ENCODE measurements at places on chromosomes 7 and 10. TPM values are rescaled to one million over a fixed set of nuclear protein-coding genes. Genes with fewer than 3 reads are reported as not detected.
A peak's percentile ranks its signal among the peaks of the same experiment; 100 is the strongest.

ELN gene
- total RNA-seq, result not detected

UCMA gene
- not detected for total RNA-seq

ZNF316 gene
- 17.4 TPM for total RNA-seq

DNA sequence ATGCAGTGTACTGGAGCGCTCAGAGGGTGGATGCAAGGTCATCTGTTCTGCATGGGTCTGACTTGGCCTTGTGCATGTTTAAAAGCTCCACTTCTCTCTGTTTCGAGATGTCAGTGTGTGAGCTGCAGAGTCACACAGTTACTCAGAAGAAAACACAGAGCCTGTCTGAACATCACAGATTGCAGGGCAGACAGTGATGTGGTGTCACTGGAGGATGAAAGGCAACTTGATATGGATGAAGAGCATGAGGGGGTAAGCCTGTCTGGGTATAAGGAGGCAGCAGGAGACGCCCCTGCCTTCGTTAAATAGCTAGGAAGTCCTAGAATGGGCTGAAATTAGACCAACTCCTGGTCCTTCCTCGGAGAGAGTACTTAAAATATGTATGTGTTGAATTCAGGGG, 67.5 kb upstream of the LRRC18 start:
- no peak for DNase-seq

DNA sequence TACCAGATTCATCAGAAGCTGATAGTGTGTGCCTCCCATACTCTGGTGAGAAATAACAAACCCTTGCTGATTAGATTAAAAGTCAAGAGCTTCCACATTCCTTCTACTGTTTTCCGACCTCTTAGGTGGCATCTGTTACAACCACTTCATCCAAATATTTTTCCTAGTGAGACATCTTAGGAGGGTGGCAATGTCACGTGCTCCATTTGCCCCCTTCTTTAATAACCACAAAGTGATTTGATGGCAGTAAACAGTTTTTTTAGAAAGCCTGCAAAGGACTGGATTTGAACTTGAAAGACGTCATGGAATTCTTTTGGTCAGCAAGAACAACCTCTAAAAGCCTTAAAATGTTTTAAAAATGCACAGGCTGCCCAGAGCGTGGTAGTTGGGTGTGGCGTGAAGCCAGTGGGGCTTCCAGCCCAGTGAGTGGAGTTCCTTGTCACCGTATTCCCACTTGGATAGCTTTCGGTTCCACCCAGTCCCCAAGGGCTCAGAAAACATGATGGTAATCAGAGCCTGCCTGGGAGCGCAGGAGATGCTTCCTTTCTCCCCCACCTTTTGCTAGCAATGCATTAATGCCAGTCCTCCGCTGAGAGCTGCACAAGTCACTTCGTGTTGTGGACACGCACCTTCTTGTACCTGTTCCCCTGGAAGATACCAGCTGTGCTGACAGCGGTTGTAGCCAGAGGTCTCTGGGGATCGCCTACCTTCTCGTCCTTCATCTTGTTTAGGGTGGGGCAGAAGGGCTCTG, 256.4 kb downstream of the KIAA1217 start:
- DNase-seq, result peak; percentile 47

GRCh38 chr10:94320285-94320914, 42.3 kb downstream of the NOC3L start:
- DNase-seq, result peak; percentile 56

DNA sequence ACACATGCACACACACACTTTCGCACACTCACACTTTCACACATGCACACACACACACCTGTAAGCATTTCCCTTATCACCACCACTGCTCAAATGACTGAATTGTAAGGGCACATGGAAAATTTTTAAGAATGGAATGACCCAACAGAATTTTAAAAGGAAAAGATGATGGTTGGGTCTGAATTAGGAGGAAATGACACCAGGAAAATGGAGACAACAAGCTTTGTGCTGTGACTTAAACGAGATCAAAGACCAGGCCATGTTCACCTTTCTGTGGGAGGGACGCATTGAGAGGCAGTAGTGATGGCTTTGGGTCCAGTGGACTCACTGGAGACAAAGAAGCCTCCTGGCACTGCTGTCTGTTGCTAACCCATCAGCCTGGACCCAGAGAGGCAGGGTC, 16.7 kb upstream of the C10orf71 start:
- no peak for DNase-seq

DNA sequence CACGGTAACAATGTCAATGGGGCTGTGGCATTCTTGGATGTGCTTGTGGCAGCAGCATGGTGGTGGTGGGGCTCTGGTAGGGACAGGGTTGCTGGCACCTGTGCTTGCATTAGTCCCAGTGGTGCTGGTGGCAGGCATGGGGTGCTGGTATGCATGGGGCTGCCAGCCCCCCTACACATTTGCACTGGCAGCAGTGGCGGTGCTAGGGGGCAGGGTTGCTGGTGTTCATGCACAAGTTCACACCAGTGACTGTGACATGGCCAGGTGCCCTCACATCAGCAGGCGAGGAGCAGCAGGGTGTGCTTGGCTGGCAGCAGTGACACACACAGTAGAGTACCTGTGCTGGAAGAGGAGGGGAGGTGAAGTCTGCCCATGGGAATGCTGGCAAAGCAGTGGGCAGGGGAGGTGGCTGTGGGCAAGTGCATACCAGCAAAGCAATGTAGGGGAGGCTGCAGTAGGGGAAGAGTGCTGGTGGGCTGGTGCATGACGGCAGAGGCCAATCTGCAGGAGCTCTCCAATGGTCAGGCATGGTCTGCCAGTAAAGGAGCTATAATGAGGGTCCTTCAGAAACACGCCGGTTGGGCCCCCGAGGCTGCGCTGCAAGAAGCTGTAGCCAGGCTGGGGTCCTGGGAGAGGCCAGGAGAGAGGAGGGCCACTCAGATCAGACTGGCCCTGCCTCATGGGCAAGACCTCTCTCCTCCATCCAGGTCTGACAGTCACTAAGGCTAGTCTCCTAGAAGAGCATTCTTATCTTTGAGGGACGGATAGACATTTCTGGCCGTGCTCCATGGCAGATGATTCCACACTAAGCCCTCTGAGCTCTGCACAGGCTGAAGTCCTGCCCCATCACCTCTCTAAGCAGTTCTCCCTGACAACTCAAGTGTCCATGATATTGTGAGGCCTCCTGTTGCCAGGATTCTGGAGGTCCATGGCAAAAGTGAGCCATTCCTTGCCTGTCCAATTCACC, 406.4 kb downstream of the SEMA3D start:
- no peak for DNase-seq

DNA sequence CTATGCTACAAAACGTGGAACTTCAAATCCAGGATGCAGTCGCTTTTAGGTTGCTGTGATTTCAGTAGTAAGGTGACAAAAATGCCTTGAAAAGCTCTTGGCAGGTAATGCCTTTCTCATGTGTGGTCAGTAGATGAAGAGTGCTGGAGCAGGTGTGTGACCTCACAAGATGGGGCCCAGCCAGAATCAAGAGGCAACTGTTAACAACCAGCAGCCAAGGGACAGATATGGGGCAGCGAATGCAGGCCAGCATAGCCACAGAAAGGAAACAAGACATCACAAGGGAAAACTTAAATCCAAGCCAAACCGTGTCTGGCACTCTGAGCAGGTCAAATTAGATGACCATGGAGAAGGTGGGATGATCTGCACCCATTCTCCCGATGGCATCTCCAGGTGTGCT, 12.3 kb downstream of the HUS1 start:
- no peak for DNase-seq

- no peak for DNase-seq
Observed at GRCh38 chr7:26250239-26250638, 41.4 kb upstream of the SNX10 start.

- no peak for DNase-seq
Observed at GRCh38 chr10:88840881-88841280, 10.8 kb downstream of the ANKRD22 start.

GRCh38 chr7:7562736-7563135, 3.9 kb upstream of the MIOS start:
- DNase-seq, result no peak

DNA sequence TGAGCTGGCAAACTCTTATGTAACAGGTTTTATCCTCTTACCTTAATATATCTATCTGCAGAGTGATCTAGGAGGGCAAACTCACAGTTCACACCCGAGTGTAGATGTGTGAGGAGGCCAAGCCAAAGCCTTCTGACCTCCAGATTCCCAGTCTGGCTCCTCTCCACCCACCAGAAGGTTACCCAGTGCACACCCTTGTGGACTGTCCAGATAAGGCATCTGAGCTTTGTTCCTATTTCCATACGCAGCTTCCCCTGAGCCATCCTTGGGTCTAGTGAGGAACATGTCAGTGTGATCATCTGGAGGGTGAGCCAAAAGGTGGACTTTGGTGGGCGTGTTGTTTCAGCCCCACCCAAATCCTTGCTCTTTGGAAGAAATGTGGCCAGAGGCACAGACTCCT, 203.0 kb upstream of the MEOX2 start:
- DNase-seq, result peak; percentile 33

GRCh38 chr7:142774826-142775225, 4.1 kb downstream of the PRSS2 start:
- DNase-seq, result peak; percentile 27

GRCh38 chr7:91089382-91089963, 174.8 kb upstream of the FZD1 start:
- peak; percentile 35 for DNase-seq

DNA sequence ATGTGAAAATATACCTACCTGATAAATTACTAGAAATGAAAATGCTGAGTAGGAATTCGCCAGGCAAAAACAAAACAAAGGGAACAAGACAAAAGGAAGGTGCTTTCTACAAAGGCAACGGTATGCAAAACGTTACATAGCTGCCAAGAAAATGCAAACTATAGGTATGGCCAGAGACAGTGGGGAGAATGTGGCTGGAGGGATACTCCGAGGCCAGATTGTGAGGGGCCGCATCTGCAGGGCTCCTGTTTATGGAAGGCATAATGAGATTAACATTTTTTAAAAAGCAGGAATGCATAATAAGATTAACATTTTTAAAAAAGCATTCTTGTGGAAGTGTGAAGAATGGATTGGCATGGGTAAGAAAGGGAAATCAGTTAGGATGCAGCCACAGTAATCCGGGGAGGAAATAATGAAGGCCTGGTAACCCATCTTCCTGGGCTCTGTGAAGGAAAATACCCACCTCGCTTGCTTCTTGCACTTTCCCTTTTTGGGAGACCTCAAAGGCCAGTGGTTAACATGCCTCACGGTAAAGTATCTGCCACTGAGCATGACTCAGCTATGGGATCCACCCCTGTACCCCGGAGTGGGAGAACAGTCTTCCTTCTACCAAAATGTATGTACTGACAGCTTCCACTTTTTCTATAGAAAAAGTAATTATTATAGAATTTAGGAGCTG, 145.8 kb upstream of the LRRN3 start:
- DNase-seq, result no peak

GRCh38 chr7:41339913-41340676, 362.8 kb downstream of the INHBA start:
- no peak for DNase-seq

DNA sequence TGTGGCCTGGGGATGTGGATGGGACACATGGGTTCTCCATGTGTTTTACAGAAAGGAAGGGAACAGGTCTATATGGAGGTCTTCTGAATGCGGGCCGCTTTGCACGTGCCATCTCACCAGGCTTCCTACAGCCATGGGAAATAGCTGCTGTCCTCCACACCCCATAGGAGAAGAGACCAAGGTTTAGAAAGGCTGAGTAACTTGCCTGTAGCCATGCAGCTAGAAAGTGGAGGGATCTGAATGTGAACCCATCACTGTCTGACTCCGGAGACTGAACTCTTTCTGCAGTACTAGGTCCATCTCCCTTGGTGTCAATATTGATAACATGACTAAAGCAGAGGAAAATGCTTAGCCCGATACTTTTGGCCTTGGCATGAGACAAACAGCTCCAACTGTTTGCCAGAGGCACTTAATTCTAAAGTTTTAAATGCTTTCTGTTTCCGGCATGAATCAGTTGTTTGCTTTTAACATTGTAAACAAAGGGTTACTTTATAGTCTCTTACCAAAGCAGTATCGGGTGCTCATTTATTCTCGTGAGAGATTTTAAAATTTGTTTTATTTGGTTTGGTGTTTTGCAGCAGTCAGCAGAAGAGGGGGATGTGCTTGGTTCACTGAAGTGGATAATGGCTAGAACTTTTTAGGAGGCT, 64.8 kb upstream of the LOXL4 start:
- no peak for DNase-seq

- DNase-seq, result no peak
Observed at GRCh38 chr7:112866424-112866823, 76.2 kb upstream of the TMEM168 start.

- DNase-seq, result peak; percentile 44
Observed at GRCh38 chr7:7321681-7322080, 139.3 kb downstream of the C1GALT1 start.

DNA sequence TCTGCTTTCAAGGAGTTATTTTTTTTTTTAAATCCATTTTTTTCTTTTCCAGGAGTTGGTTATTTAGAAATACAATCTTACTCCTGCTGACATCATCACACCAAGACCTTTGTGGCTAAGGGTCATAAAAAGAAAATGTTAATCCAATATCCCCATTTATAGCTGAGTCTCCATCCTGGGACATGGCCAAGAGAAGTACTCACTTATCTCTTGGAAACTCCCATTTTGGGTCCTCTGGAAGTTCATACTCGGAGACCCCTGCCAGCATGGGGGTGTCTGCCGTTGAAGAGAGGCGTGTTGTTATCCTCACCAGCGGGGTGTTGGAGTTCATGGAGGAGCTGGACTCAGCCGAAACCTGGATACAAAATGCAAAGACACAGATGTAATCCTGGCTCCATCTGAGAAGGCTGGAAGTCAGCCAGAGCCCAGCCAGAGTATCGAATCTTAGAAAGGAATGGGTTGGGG, 94.6 kb downstream of the FGFR2 start:
- no peak for DNase-seq

DNA sequence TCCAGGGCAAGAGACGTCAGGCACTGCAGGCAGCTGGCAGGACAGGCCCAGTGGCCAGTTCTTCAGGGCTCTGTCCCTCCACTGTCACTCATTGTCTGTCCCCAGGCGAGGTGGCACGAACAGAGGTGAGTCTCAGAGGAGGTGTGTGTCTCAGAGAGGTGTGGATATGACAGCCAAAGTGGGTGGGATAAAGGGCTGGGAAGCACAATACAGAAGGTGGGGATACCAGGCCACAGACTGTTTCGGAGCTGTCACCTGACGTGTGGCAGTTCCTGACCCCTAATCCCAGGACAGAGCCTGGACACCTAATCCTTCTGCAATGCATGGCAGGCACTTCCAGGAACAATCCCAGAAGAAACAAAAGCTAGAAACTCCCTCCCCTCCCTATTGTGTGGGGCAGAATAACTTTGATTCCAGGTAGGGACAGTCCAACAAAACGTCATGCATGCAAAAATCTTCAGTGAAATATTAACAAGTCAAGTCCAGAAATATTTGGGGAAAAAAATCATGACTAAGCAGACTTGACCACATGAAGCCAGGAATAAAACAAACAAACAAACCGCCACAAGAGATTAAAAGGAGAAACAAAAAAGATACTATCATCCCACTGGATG, 11.6 kb downstream of the KLRG2 start:
- DNase-seq, result no peak

GRCh38 chr7:15916681-15917380, 230.3 kb upstream of the MEOX2 start:
- DNase-seq, result no peak
